ENCODE measurements at places on chromosomes 1 and 21.

DNA sequence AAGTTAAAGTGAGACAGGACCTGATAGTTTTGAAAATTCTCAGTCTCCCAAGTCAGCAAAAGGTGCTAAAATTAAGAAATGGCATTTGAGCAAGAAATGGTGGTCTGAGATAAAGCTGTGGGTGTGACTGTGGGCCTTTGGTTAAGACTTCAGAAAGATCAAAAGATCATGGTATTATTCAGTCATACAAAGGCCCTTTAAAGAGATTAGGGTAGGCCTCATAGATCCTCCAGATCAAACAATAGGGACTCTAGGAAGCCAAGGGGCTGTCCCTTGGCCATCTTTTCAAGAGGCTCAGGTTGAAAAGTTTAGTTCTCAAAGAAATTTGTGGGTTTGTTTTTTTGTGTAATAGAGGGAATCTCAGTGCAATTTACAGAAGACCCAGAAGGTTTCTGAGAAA lies 8.4 kb downstream of the HMGB4 start:
- DNase-seq, result no peak

DNA sequence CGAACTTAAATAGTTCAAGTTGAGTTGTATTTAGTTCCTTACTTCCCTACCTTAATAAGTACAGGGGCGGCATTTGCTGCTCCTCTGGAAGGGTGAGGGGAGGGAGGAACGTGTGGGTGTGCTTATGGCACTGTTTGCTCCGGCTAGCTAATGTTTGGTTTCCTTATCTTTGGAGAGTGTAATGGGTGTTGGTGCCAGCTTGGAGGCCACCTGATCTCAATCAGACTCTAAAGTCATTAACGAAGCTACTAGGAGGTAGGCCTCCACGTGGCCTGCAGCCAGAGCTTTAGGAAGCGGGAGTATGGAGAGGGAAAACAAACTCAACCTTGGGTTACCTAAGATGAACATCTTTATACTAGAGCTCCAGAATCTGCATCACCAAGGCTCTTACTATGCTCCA lies 43.0 kb upstream of the RAP1A start:
- no peak for DNase-seq

GRCh38 chr1:20640183-20640597 lies 6.9 kb downstream of the PINK1 start:
- peak; percentile 1 for DNase-seq

GRCh38 chr1:174971902-174972301 lies 27.8 kb upstream of the CACYBP start:
- no peak for DNase-seq

DNA sequence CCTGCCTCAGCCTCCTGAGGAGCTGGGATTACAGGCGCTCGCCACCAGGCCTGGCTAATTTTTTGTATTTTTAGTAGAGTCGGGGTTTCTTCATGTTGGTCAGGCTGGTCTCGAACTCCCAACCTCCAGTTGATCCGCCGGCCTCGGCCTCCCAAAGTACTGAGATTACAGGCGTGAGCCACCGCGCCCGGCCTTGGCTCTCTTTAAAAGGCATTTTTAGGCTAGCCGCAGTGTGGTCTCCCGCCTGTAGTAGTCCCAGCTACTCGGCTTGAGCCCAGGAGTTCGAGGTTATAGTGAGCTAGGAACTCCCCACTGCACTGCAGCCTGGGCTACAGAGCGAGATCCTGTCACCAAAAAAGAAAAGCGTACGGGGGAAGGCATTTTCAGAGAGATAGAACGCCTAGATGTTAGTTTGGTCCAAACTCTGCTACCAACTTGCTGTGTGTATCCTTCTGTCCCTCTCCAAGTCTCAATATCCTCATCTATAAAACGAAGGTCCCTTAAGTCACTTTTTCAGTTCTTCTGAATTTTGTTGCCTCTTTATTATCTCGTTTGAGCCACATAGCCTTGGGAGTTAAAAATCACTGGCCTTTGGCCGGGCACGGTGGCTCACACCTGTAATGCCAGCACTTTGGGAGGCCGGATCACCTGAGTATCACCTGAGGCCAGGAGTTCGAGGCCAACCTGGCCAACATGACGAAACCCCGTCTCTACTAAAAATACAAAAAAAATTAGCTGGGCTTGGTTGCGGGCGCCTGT lies 734 bp downstream of the MED18 start:
- DNase-seq, result no peak

- DNase-seq, result no peak
Observed at GRCh38 chr1:50111503-50111902, 2.8 kb downstream of the ELAVL4 start.

DNA sequence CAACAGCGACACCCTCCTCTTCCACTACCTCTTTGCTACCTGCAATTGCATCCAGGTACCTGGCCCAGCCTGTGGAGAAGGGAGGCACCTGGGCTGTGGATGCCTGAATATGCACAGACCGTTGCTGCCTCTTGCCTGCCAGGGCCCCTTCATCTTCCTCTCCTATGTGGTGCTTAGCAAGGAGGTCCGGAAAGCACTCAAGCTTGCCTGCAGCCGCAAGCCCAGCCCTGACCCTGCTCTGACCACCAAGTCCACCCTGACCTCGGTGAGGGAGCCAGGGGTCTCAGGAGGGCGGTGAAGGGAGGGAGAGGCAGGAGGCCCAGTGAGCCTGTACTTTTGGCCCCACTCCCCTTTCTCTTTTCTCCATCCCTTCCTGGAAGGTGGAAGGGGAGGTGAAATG lies 11.5 kb downstream of the PSRC1 start:
- no peak for DNase-seq

DNA sequence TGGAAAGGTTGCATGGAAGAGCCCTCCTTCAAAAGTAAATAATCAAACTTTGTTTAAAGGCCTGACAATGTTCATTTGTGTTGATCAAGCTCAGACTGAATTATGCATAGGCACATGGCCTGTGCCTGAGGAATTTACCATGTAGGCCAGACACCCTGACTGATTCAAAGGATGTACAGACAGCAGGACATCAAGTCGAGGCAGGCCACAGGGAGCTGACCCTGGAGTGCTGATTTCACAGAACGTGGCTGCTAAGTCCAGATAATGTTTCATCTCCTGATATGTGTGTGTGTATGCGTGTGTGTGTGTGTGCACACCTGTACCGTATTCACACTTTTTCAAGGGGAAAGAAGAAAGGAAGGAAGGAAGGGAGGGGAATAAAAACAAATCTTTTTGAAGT lies 34.1 kb downstream of the NAV1 start:
- DNase-seq, result no peak
